GM23248 (cell line): ENCODE measurements at places on chromosomes 3 and 15. TPM values are rescaled to one million over a fixed set of nuclear protein-coding genes. Genes with fewer than 3 reads are reported as not detected.

Gene ATP10A
- total RNA-seq, result 64.1 and 73.1 TPM in 2 replicates

Gene ADAMTS9
- total RNA-seq, result 1.3 and 1.5 TPM in 2 replicates

DNA sequence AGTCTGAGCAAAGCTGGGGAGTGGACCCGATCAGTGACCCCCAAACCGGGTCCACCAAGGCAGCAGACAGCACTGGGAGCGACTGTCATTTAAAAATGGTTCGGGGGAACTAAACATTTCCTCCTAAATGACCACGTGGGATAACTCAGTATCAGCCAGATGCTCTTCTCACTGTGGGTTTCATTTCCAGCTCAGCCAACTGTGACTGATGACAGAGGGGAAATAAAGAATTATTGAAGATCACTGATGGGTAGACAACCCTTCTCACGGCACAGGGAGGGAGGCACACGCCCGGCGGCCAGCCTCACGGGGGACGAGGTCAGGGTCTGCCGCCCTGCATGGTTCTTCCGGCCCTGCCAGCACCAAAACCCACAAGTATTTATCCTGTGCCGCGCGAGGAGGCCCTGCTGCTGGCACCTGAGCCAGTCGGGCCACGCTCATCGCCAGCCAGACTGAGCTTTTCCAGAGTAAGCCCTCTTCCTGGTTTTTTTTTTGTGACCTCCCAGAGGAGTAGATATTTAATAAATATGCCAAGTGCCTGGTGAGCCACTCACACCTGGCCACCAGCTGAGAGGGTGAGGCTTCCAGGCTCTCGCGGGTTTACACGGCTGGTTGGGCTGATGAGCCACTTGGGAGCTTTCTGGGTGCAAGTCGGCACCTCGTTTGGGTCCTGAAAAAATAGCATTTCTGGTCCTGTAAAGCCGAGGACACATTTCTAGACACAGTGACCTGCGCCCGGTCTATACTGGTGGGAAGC lies 6.2 kb downstream of the MELTF start:
- no peaks in the 10 kb centered on the region for H3K4me1 ChIP-seq
- no peak overlapping the region for H3K27ac ChIP-seq
- no peak overlapping the region for H3K4me3 ChIP-seq
- peaks cover 10% of the 10 kb centered on the region for H3K27me3 ChIP-seq
- no peak for DNase-seq
- no peaks in the 10 kb centered on the region for H3K36me3 ChIP-seq

DNA sequence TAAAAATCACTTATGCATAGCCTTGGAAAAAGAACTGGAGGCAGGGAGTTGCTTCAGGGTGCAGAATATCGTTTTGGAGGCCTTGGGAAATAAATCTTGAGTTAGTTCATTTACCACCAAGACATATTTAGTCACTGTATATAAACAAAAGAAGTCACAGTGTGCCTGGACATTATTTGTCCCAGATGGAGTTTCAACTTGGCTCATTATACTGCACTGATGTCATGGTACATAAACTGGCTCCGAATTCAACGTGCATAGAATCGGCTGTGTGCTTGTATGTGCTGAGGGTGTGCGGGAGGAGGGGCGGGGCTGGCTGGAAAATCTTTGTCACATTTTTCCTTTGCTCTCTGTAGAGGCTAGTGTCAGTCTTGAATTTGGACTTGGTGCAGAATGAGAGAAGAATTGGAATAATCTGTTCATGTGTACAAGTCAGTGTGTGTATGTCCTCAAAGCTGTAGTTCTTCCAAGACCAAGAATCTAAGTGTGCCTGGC lies 86.6 kb downstream of the FNDC3B start:
- no peak overlapping the region for H3K4me3 ChIP-seq
- peaks cover 55% of the 10 kb centered on the region for H3K4me1 ChIP-seq
- peak overlapping the region; percentile 71 for H3K27ac ChIP-seq
- H3K36me3 ChIP-seq, result peaks cover 47% of the 10 kb centered on the region
- H3K27me3 ChIP-seq, result no peaks in the 10 kb centered on the region

Gene SERPINI2
- not detected in 2 replicates for total RNA-seq

Gene IQCF5
- not detected in 2 replicates for total RNA-seq

Gene MYLK
- 157 and 174 TPM in 2 replicates for total RNA-seq

GRCh38 chr15:100937171-100937570 lies 18.0 kb downstream of the LRRK1 start:
- H3K4me1 ChIP-seq, result peaks cover 7% of the 10 kb centered on the region; the same call in 1 of the 2 replicates
- H3K4me3 ChIP-seq, result no peak overlapping the region
- no peaks in the 10 kb centered on the region for H3K36me3 ChIP-seq
- H3K27me3 ChIP-seq, result no peaks in the 10 kb centered on the region

DNA sequence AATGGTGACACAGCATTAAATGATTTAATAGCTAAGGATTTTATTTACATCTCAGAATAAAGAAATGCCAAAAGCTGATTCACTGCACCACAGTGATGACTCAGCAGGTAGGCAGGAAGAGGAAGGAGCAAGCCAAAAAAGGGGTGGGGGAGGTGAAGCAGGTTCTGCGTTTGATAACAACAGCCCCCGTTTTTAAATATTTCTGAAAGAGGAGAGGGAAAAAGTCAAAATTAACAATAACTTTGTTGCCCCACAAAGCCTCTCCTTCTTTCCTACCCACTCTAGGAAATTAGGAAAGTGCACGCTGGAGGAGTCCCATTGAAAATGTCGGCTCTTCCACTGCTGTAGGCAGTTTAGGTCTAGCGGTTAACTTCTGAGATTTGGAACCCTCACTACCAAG lies 9.9 kb upstream of the CCDC54 start:
- no peaks in the 10 kb centered on the region for H3K36me3 ChIP-seq
- peak; percentile 77 for DNase-seq
- no peak overlapping the region for H3K27ac ChIP-seq
- H3K27me3 ChIP-seq, result no peaks in the 10 kb centered on the region
- H3K4me1 ChIP-seq, result peaks cover 27% of the 10 kb centered on the region

DNA sequence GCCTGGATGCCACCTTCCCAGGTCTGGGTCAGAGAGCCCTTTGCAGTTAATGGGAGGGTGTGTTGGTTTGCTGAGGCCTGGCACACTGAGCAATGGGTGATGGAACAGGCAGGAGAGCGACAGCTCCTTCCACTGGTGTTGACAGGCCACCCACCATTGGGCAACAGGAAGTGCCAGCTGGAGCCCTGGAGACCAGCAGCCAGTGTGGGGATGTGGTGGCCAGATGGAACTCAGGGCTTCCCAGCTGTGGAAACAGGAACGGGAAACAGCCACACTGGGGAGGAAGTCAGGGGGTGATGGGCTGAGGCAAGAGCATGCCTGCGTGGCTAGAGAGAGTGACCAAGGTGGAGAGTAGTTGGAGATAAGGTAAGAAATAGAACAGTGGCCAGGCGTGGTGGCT lies 9.3 kb downstream of the PSTPIP1 start:
- no peaks in the 10 kb centered on the region for H3K36me3 ChIP-seq
- H3K27ac ChIP-seq, result no peak overlapping the region

- no peaks in the 10 kb centered on the region for H3K36me3 ChIP-seq
- peak overlapping the region; percentile 99 for H3K27ac ChIP-seq
- peak; percentile 99 for DNase-seq
- H3K4me1 ChIP-seq, result peaks cover 37% of the 10 kb centered on the region
- peak overlapping the region; percentile 48 for H3K4me3 ChIP-seq
Observed at GRCh38 chr3:15646851-15647511, 45.4 kb downstream of the BTD start.

Gene WDR93
- total RNA-seq, result not detected in 2 replicates

- peaks cover 10% of the 10 kb centered on the region for H3K4me1 ChIP-seq
- peaks cover 8% of the 10 kb centered on the region; the same call in 1 of the 2 replicates for H3K36me3 ChIP-seq
- no peak for DNase-seq
Observed at GRCh38 chr15:57171426-57171825, 204.9 kb upstream of the CGNL1 start.

DNA sequence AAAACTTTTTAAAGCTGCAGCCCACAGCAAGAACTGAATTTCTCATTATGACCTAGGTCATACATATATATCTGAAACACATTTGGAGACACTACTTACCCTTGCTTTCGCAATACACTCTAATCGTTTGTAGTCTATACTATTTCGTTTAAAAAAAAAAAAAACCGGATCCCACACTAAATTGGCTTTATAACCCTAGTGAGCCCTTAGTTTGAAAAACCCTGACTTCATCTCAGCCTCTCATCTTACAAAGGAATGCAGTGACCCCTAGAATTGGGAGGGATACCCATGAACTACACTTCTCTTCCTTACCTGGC lies 4.2 kb downstream of the RARRES1 start:
- no peaks in the 10 kb centered on the region for H3K36me3 ChIP-seq
- H3K27me3 ChIP-seq, result no peaks in the 10 kb centered on the region
- H3K4me1 ChIP-seq, result peaks cover 34% of the 10 kb centered on the region
- H3K27ac ChIP-seq, result no peak overlapping the region
- peak overlapping the region; percentile 58 for H3K4me3 ChIP-seq

Gene SST
- 1.6 TPM in 1 of 2 replicates, not detected in the other for total RNA-seq

GRCh38 chr3:168047190-168047795 lies 48.4 kb downstream of the GOLIM4 start:
- H3K4me1 ChIP-seq, result peaks cover 33% of the 10 kb centered on the region
- no peak overlapping the region for H3K27ac ChIP-seq
- H3K36me3 ChIP-seq, result peaks cover 10% of the 10 kb centered on the region; the same call in 1 of the 2 replicates
- H3K27me3 ChIP-seq, result no peaks in the 10 kb centered on the region

DNA sequence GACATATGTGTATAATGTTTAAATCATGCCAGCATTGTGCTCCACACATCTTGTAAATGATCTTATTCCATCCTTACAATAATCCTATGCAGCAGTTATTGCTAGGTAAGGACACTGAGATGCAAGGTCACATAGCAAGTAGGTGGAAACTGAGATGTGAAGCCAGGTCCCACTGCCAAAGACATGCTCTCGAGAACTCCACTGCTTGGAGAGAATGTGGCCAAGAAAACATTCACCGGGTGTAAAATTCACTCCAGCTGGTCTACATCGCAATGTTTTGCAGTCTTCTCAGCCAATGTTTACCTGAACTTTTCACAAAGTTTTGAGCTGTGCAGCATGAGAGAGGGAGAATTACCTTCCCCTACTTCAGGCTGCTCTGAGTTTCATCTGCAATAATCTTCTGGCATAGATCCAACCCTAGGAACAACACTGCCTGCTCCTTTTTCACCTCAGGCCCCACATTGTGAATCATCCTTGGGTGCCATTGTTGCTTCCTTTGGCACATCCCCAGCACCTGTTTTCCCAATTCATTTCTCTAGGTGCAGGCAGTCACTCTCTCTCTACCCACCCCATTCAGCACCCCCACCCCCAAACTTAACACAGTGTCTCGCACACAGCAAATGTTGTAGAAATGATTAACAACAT lies 53.5 kb upstream of the PRTG start:
- H3K27ac ChIP-seq, result no peak overlapping the region
- no peaks in the 10 kb centered on the region for H3K27me3 ChIP-seq
- DNase-seq, result peak; percentile 33
- no peaks in the 10 kb centered on the region for H3K36me3 ChIP-seq

GRCh38 chr3:89101251-89101650 lies 6.2 kb upstream of the EPHA3 start:
- H3K36me3 ChIP-seq, result no peaks in the 10 kb centered on the region
- H3K4me1 ChIP-seq, result peaks cover 2% of the 10 kb centered on the region; the same call in 1 of the 2 replicates
- no peak overlapping the region for H3K4me3 ChIP-seq

DNA sequence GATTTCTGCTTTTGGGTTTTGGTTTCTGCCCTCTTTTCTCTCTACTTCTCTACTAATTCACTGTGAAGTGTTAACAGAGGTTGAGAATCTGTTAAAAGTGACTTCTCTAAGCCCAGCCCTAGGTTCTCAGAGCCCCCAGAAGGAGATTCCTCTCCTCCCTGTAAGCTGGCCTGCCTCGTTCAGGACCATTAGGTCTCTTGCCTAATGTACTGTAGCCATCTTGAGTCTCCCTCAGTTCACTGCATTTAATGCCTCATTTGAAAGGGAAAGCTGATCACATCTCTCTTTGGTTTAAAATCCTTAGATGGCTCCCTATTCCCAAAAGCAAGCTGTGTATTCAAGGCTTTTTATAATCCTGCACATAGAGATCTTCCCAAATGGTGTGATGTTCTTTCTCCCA lies 16.3 kb downstream of the RTP1 start:
- H3K4me3 ChIP-seq, result no peak overlapping the region
- no peak overlapping the region for H3K27ac ChIP-seq
- H3K4me1 ChIP-seq, result peaks cover 39% of the 10 kb centered on the region
- no peak for DNase-seq

Gene LTF
- not detected in 2 replicates for total RNA-seq

Gene MITF
- total RNA-seq, result 0.38 and 0.86 TPM in 2 replicates

Gene DUOXA2
- not detected in 2 replicates for total RNA-seq

GRCh38 chr3:187942658-187943241 lies 197.5 kb upstream of the BCL6 start:
- H3K36me3 ChIP-seq, result no peaks in the 10 kb centered on the region
- no peak overlapping the region for H3K4me3 ChIP-seq
- no peak for DNase-seq

- H3K4me3 ChIP-seq, result no peak overlapping the region; the same call in 1 of the 2 replicates
- H3K27ac ChIP-seq, result no peak overlapping the region
- no peaks in the 10 kb centered on the region for H3K27me3 ChIP-seq
- no peaks in the 10 kb centered on the region for H3K36me3 ChIP-seq
- DNase-seq, result peak; percentile 73
Observed at GRCh38 chr3:25423780-25424588, 4.1 kb upstream of the RARB start.

- DNase-seq, result no peak
- H3K27me3 ChIP-seq, result 0 out of 2 replicates have a peak, but pooled peaks cover 2% of the 10 kb centered on the region
- no peak overlapping the region for H3K27ac ChIP-seq
- no peaks in the 10 kb centered on the region for H3K36me3 ChIP-seq
- no peak overlapping the region for H3K4me3 ChIP-seq
Observed at GRCh38 chr3:58706395-58707167, 40.0 kb upstream of the FAM3D start.

DNA sequence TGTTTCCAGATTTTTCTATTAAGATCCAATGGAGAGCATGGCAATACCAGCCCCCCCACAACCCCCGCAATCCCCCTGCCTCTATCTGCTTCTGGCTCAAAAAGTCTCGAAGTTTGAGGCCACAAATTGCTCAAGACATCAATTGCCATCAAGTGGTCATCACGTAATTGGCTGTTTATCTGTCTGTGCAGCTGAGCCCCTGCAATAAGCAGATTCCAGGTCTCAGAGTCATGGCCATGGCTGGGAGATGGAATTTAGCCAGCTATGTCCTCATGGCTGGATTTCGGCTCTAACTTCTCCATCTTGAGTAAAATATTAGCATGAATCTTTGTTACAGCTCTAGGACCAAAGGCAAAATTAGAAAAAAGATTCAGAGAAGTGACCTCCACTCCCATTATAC lies 22.7 kb downstream of the SSUH2 start:
- peak; percentile 95 for DNase-seq
- H3K27ac ChIP-seq, result peak overlapping the region; percentile 69
- H3K4me1 ChIP-seq, result peaks cover 36% of the 10 kb centered on the region
- no peaks in the 10 kb centered on the region for H3K36me3 ChIP-seq

GRCh38 chr3:39587113-39587512 lies 119.6 kb downstream of the MOBP start:
- no peak for DNase-seq
- no peaks in the 10 kb centered on the region for H3K36me3 ChIP-seq
- no peaks in the 10 kb centered on the region for H3K4me1 ChIP-seq
- no peak overlapping the region for H3K4me3 ChIP-seq
- no peak overlapping the region for H3K27ac ChIP-seq
- no peaks in the 10 kb centered on the region; the same call in 1 of the 2 replicates for H3K27me3 ChIP-seq

Gene STAB1
- total RNA-seq, result under 0.01 TPM in 1 of 2 replicates, not detected in the other

GRCh38 chr3:119294696-119295671 lies 801 bp downstream of the ARHGAP31 start:
- peak; percentile 70 for DNase-seq
- peak overlapping the region; percentile 93 for H3K4me3 ChIP-seq
- peaks cover 21% of the 10 kb centered on the region for H3K4me1 ChIP-seq
- peak overlapping the region; percentile 65 for H3K27ac ChIP-seq
- no peaks in the 10 kb centered on the region for H3K36me3 ChIP-seq
